ENCODE measurements at places on chromosomes 2 and 18.
A peak's percentile ranks its signal among the peaks of the same experiment; 100 is the strongest.

DNA sequence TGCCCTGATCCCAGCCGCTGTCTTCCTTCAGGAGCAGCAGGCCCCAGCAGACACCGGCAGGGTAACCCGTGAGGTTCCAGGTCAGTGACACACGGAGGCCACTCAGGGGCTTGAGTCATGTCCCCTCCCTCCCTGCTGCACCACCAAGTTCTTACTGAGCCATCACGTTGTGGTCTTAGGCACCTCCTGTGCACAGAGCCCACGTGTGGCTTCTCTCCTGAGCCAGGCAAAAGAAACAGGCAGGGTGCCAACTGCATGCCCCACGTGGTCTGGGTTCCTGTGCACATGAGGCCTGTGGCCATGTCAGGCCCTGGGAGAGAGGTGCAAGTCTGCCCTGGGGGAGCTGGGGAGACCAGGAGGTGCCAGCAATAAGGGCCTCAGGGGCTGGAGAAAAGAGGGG, 264.8 kb downstream of the KLHL29 start:
- no peak for DNase-seq

GRCh38 chr2:2830576-2830975, 499.5 kb upstream of the MYT1L start:
- DNase-seq, result no peak

DNA sequence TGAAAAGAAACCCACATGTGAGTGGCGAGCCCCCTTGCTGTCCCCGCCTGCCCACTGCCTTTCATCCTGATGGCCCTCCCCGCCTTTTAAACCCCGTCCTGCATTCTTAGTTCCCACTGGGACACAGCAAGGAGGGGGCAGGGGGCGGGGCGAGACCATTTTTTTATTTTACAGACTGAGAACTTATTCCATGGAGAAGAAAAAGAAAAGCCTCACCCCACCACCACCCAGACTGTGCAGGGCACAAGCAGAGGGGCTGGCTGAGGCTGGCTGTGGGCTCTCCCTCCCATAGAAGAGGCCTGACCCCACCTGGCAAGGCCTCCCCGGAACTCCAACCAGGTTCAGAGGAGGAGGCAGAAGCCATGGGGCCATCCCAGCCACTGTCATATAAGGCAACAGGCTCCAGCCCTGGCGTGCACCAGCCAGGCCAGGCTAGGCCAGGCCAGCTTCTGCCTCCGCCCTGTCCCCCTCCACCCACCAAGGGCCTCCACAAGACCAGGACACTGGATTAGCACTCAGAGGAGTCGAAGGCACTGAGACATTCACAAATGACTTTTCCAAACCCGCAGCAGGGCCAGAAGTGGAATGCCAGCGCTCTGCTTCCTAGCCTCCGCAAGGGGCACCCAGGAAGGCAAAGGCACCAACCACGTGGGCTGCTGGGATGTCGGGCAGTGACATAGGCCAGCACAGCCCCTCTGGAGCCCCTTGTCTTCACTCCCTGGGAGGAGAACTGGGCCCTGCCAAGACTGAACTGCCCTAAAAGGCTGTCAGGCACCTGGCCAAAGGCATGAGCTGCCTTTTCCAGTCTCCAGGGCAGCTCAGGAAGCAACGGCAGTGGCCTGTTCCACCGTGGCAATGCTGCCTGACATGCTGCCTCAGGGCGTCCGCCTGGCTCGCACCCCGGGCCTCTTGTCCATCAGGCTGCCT, 37.5 kb upstream of the SEMA4C start:
- DNase-seq, result peak; percentile 57

GRCh38 chr2:99317161-99317872, 16.3 kb upstream of the LYG1 start:
- DNase-seq, result no peak

DNA sequence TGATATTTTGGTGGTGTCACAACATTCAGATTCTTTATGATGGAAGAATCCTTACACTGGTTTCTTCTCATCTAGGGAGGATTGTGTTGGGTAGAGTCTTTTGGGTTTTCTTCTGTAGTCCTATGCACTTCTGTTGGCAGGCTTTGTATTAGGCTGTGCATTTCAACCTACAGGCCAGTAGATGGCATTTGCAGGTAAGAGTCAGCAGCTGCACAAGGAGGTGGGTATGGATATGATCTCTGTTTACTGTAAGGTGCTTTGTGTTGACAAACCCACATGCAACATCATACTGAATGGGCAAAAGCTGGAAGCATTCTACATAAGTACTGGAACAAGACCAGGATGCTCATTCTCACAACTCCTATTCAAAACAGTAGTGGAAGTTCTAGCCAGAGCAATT, 656.8 kb downstream of the METTL4 start:
- no peak for DNase-seq

GRCh38 chr2:106020821-106021661, 173.1 kb downstream of the UXS1 start:
- no peak for DNase-seq

- DNase-seq, result no peak
These were observed 35.7 kb downstream of the MYO3B start for GRCh38 chr2:170213651-170214050.

GRCh38 chr2:198483051-198483450, 678.7 kb downstream of the PLCL1 start:
- no peak for DNase-seq
